ENCODE measurements at places on chromosomes 6 and 20. TPM values are rescaled to one million over a fixed set of nuclear protein-coding genes. Genes with fewer than 3 reads are reported as not detected.

The REM1 gene
- 0.08 TPM for total RNA-seq

- peak; percentile 45 for DNase-seq
These were observed at the start of gene LAMA4 for GRCh38 chr6:112253841-112254816. Gene LAMA4 (minus strand): TSS chr6:112254567. CDS start chr6:112254150, 417 bp downstream.

GRCh38 chr6:111922454-111923297 is 49.4 kb upstream of the FYN start:
- DNase-seq = no peak

- DNase-seq = peak; percentile 45
These were observed 38.0 kb upstream of the GMPR start for GRCh38 chr6:16200321-16200883.

DNA sequence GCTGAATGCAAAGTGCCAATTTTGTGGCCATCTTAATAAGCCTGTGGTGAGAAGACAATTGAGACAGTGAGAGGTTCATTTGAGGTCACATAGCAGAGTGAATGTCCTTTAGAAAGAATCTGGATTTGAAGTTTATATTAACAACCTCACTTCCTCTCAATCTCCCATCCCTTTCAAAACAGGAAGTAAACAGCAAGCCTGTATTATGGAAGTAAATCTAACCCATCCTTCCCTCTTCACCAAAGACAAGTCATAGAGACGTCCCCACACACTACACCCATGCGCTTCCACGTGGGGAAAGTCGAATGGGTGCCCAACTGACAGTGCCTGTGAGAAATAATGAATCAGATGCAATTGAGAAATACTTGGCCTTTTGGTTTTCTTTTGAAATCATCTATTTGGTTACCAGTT is 28.8 kb upstream of the CCND3 start:
- no peak for DNase-seq
